Cardiac atrium fibroblast (primary cell): ENCODE measurements at places on chromosomes 2 and 18. TPM values are rescaled to one million over a fixed set of nuclear protein-coding genes. Genes with fewer than 3 reads are reported as not detected.

Gene EFHD1
- 0.18 and 2.1 TPM in 2 replicates for total RNA-seq

Gene DYSF
- total RNA-seq, result 6.3 and 12.2 TPM in 2 replicates

Gene PTPN4
- total RNA-seq, result 17.2 and 29.6 TPM in 2 replicates

Gene MOGAT1
- not detected in 2 replicates for total RNA-seq

Gene TDRD15
- not detected in 2 replicates for total RNA-seq

Gene OSBPL6
- total RNA-seq, result 4.3 and 8.9 TPM in 2 replicates

Gene YPEL5
- 58.8 and 67.9 TPM in 2 replicates for total RNA-seq

Gene GKN2
- total RNA-seq, result not detected in 2 replicates

Gene CD8B2
- not detected in 2 replicates for total RNA-seq

Gene IL18R1
- 4.5 and 5.3 TPM in 2 replicates for total RNA-seq

Gene ALK
- total RNA-seq, result not detected in 2 replicates

Gene MC4R
- total RNA-seq, result not detected in 2 replicates

Gene CCDC68
- 5.8 and 6.3 TPM in 2 replicates for total RNA-seq

Gene HDHD2
- total RNA-seq, result 9.2 and 16.2 TPM in 2 replicates

Gene IL1RL2
- total RNA-seq, result 1.4 and 1.8 TPM in 2 replicates

Gene DTNA
- 0.54 and 2.4 TPM in 2 replicates for total RNA-seq

Gene CHRNA1
- total RNA-seq, result not detected in 2 replicates

Gene ANKRD30B
- total RNA-seq, result not detected in 2 replicates

Gene CYP26B1
- 7.0 and 11.3 TPM in 2 replicates for total RNA-seq

Gene DYNC1I2
- total RNA-seq, result 83.9 and 86.8 TPM in 2 replicates

Gene NEB
- under 0.01 TPM in 2 replicates for total RNA-seq

Gene LRRC30
- total RNA-seq, result not detected in 2 replicates

Gene REG1A
- not detected in 2 replicates for total RNA-seq

Gene PLCL1
- total RNA-seq, result 9.2 and 21.2 TPM in 2 replicates

Gene PLGLB2
- total RNA-seq, result 2.3 TPM in 1 of 2 replicates, not detected in the other

Gene IL36B
- not detected in 2 replicates for total RNA-seq

Gene CSRNP3
- 0.54 and 1.5 TPM in 2 replicates for total RNA-seq

Gene IL1R2
- total RNA-seq, result 4.9 and 6.9 TPM in 2 replicates

Gene PROM2
- total RNA-seq, result under 0.01 TPM in 1 of 2 replicates, not detected in the other

Gene KATNAL2
- total RNA-seq, result 0.32 and 1.1 TPM in 2 replicates

Gene GKN1
- total RNA-seq, result not detected in 2 replicates

Gene KYNU
- total RNA-seq, result not detected in 2 replicates

Gene SLC5A7
- total RNA-seq, result not detected in 2 replicates

Gene LRP2
- total RNA-seq, result not detected in 2 replicates

Gene C2orf92
- 2.3 TPM in 1 of 2 replicates, not detected in the other for total RNA-seq

Gene LINC00305
- not detected in 2 replicates for total RNA-seq

Gene CYP1B1
- 13.2 and 64.0 TPM in 2 replicates for total RNA-seq

Gene AQP12A
- not detected in 2 replicates for total RNA-seq

Gene ATP6V1C2
- not detected in 2 replicates for total RNA-seq

Gene ITGA4
- total RNA-seq, result 5.8 and 7.1 TPM in 2 replicates

Gene EML6
- total RNA-seq, result under 0.01 TPM in 2 replicates

Gene ZNF516
- total RNA-seq, result 14.8 and 26.1 TPM in 2 replicates

Gene METAP1D
- total RNA-seq, result 1.8 and 7.6 TPM in 2 replicates

Gene RGPD4
- total RNA-seq, result not detected in 2 replicates

Gene ANKRD30BL
- total RNA-seq, result not detected in 2 replicates

Gene CNTNAP5
- not detected in 2 replicates for total RNA-seq

Gene NT5C1B
- not detected in 2 replicates for total RNA-seq

Gene OR6B2
- not detected in 2 replicates for total RNA-seq

Gene NT5DC4
- total RNA-seq, result not detected in 2 replicates
